ENCODE measurements at places on chromosomes 16 and 17. TPM values are rescaled to one million over a fixed set of nuclear protein-coding genes. Genes with fewer than 3 reads are reported as not detected.

Gene KRT27
- total RNA-seq: not detected

GRCh38 chr17:28370035-28370743 lies at the start of gene VTN:
Gene VTN, minus strand, starts transcription at chr17:28370307. Its CDS starts 104 bp downstream, at chr17:28370203.
- DNase-seq: no peak

- no peak for DNase-seq
Measured at GRCh38 chr17:6314311-6314710, 120.6 kb downstream of the AIPL1 start.

DNA sequence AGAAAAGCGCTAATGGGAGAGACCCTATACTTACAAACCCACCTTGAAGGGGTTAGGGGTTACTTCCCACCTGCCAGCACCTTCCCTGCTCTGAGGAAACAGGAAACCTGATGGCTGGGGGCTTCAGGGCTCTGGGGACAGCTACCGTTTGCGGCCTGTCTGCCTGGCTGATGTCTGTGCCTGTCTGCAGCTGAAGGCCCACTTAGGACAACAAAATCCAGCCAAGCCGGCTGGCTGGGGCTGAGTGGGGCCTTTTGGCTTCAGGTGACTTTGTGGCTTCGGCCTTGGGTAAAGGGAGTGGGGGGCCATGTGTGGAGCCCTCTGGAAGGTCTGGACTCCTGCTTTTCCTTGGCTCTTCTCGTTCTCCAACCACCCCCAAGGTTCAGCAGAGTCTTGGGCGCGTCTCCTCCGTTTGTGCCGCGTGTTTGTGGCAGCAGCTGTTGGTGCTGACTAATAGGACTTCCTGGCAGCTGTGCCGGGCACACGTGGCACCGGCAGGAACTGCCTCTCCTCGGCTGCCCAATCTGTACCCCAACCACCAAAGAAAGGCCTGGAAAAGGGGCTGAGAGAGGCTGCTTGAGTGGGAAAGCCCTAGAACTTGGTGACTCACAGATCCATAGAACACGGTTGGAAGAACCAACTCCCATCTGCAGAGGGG lies 186.7 kb downstream of the MSI2 start:
- no peak for DNase-seq

- no peak for DNase-seq
Measured at GRCh38 chr16:84501077-84501735, 3.3 kb downstream of the MEAK7 start.

DNA sequence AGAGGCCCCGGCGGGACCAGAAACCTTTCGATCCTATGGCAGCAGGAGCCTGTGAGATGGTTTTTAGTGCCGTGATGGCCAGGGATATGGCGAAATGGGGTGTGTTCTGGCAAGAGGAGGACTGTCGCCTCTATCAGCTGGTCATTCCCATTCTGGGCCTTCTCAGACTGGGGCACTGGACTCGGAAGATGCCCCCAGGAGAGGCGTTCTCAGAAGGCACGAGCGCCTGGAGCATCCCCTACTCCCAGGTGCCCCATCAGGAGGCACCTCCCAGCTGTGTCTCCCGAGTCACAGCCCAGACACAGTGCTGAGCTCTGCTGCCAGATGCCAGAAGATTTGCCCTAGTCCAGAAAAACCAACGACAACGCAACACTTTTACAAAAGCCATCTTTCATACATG lies 54.6 kb upstream of the ENDOV start:
- DNase-seq: no peak

DNA sequence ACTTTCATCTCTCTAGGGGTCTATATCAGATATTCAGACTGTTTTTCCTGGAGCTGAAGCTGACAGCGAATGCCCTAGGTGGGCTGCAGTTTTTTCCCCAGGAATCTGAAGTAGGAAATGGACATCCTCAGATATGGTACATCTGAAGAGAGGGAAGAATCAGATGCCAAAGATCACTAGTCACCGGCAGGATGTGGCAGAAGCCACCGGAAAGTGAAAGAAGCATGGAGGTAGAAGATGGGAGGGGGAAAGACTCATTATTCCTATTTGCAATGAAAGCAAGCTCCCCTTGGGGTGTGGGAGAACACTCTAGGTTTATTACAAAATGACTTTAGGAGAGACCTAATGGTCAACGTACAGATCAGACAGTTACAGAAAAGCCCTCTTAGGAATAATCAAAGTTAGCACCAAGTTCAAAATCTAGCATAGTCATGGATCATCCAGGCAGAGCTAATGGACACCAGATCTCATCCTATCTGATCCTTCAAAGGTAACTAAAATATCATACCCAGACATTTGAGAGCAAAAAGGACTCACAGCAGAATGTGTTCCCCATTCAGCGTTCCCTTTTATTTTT lies 110.7 kb downstream of the HS3ST3A1 start:
- DNase-seq: no peak

DNA sequence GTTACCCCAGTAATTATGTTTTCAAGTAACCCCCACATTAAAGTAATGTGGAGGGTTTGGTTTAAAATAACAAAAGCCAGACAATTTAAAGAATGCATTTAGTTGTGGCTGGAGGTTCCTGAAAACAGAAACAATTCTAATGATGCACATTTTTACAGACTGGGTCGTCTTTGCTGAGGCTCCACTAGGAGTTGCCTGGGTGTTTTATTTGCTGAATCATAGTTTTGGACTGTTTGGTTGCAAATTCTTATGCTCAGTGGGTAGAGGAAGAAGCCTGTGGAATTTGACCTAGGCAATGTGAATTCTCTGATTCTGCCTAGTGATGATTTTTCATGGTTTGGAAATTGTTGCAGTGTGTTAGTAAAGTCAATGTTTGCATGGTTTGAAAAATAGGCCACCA lies 16.3 kb downstream of the SHISA9 start:
- peak; percentile 60 for DNase-seq

- DNase-seq: no peak
Measured at GRCh38 chr17:16342979-16343378, 10.3 kb downstream of the CENPV start.
